Lower lobe of right lung (tissue), 2 donors: ENCODE measurements at places on chromosomes 7 and 10.
A peak's percentile ranks its signal among the peaks of the same experiment; 100 is the strongest.

- DNase-seq: peak; percentile 52
Observed at GRCh38 chr7:11228515-11228914, 254.8 kb downstream of the PHF14 start.

GRCh38 chr7:117562759-117563158, 82.9 kb downstream of the CFTR start:
- DNase-seq: no peak

DNA sequence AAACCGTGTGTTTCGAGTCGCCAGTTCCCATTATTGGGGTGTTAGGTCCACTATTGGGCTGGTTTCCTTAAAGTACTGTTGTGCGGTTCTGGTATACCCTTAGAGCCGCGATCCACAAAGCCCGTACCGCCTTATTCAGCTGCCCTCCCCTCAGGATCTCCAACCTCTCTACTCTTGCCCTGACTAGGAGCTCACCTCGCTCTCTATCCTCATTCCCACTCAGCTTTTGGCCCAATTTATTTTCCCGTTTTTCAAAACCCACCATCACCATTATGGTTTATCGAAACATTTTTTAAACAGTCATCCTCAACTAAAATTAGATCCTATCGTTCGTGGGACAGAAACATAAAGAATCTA, 461 bp upstream of the ETV1 start:
- DNase-seq: no peak

GRCh38 chr10:72244573-72245038, 28.5 kb upstream of the ASCC1 start:
- DNase-seq: no peak

DNA sequence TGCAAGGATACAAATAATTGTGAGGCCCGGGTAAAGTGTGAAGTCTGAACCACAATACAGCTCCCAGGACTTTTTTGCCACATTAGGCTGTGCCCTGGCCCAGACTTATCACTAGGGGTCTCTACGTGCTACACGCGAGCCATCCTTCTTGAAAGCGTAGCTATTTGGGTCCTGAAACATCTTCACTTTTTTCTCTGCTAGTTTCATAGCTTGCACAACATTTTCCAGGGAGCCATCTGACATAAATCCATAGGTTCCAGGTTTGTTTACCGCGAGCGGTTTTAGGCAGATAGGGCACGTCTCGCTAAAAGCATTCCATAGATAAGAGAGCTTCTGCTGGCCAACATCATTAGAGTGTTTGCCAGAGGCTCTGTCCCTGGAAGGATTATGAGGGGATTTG, 226.5 kb downstream of the RPS24 start:
- DNase-seq: no peak

DNA sequence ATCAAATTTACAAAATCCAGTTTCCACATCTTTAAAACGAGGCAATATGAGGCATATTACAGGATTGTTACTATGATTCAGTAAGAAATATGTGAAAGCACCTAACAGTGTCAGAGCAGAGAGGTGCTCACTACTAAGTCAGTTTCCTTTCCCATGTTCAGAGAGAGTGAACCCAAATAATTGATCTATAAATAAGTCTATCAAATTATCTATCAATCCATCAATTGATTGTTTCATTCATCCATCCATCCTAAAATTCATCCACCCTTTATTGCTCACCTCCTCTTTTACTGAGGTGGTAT, 340.8 kb downstream of the SUGCT start:
- no peak for DNase-seq

- DNase-seq: no peak
Observed at GRCh38 chr10:104028146-104028545, 57.5 kb downstream of the COL17A1 start.

DNA sequence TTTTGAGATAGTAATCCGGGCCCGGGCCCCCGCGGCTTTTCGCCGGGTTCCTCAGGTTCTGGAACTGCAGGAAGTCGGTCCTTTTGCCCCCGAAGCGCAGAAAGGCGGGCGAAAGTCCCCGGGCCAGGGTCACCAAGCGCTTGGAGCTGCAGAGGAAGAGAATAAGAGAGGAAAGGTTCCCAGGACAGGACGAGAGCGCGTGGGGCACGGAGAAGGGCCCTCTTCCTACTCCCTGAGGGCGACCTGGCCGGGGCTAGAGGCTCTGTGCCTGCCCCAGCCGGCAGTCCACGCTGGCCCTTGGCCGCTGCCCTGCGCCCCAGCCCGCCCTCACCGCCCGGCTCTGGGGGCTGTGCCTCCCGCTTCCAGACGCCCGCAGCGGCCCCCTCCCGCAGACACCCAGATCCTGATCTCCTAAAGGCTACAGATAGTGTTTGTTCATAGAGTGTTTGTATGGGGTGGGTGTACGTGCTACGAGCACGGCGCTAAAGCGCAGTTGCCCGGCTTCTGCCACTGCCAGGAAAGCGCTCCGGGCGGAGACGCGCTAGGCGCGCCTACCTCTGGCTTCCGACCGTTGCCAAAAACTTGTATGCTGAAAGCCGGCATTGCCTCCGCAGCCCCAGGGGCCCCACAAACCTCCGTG, 3.2 kb downstream of the HPSE2 start:
- no peak for DNase-seq

DNA sequence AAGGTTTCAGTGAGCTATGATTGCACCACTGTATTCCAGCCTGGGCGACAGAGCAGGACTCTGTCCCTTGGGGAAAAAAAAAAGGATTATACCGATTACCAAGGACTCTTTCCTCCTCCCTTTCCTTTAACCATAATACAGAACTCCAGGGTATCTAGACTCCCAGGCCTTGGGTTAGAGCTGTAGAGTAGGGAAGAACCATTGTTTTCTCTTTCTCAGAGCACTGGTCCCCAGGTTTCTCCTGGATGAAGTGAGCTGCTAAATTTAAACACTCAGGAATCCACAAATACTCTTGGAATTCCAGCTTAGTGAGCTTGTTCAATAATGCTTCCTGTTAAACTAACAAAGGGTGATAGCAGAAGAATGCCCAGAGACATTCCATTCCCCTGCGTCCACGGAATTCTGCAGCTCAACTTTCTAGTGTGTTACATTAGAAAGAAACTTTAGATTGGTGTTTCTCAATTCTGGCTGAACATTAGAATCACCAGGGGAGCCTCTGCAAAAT, 14.6 kb upstream of the RPEL1 start:
- no peak for DNase-seq

DNA sequence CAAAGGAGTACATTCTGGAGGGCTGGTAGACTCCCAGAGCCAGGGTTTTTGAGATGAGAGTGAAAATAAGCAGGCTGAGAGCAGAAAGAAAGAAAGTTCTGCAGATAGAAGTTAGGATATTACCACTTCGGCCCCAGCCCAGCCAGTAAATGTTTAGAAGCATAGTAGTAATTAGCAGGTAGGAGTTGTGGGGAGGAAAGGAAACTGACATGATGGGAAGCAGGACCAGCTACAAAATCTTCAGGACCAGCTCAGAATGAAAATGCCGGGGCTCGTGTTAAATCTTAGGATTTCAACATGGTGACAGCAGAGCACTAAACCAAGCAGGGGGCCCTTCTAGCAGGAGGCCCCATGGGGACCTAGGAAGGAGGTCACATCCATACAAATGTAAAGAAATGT, 28.7 kb downstream of the PRSS2 start:
- DNase-seq: no peak

DNA sequence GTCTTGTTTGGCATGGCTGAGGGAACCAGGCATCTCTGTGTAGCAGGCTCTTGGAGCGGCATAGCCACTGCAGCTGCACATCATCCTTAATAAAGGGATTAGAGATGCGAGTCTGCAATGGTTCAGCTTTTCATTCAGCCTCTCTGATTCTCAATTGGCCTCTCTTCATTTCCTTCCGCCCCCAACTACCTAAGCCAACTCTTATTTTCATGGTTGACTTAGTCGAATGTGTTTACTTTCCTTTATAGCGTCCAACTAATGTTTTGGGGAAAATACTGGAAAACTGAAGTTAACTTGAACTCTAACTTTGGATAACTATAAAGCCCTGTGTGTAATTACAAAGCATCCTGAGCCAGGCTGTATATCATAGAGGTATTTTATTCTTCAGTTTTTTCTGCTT, 202.2 kb upstream of the KIAA1217 start:
- DNase-seq: no peak

DNA sequence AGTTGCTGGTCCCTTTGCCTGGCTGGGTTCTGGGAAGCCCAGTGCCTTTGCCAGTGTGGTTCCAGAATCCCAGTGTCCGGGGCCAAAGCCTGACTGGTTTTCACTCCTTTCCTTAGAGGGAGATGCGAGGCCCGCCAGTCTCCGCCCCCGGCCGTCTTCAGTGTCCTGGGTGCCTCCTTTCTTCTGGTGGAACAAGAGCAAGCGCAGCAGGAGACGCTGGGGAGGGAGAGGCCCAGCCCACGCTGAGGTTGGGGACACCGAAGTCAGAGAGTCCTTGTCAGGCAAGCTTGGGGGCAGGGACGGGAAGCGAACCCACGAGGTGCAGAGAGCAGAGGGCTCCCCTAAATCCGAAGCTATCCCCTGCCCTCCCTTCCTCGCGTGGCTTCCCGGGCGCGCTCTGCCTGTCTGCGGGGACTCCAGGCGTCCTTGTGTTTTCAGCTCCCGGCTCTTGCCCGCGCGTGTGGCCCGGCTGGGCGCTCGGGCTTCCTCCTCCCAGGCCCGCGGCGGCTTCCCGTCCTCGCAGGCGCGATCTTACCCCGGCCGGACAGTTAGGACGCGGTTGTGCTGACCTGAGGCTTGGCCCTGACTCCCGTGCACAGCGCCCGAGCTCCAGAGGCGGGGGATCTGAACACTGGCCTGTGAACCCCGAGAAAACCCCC, 60.6 kb upstream of the UBE3C start:
- DNase-seq: no peak

DNA sequence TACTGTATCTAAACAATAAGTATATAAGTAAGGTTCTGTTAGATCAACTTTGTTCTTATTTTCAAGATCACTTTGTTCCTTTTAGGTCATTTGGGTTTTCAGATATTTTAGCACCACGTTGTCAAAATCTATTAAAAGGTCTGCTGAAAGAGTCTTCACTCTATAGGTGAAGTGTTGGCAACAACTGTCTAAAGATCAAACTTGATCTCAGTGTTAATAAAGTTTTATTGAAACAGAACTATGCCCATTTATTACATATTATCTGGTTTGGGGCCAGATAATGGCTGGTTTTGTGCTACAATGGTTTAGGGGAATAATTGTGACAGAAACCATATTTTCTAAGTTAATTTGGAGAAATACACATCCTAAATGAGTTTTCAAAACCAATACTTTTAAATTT, 478.9 kb upstream of the GRM3 start:
- no peak for DNase-seq

DNA sequence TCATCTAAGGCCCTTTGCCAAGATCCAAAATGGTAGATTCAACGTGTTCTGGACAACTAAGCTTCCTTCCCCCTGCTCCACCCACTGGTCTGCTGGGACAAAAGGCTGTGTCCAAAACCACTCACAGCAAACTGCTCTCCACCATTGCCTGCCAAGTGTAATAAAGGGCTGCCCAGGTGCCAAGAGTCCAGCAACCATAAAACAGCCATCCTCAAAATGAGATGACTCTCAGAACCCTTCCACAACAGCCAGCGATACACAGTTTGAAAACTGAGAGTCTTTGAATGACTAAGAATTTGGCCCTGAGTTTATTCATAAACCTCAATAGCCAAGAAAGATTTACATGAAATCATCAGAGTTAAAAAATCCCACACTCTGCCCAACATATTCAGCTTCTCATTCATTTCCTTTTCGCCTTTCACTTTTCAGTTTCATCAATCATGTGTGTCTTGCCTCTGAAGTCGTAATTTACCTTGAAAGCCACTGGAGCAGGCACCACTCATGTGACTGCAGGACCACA, 658.1 kb upstream of the MGMT start:
- DNase-seq: no peak

GRCh38 chr10:21599582-21599981, 65.5 kb downstream of the MLLT10 start:
- DNase-seq: no peak

GRCh38 chr10:127922675-127923366, 15.9 kb downstream of the PTPRE start:
- DNase-seq: peak; percentile 91

GRCh38 chr7:51545131-51545530, 228.5 kb upstream of the COBL start:
- DNase-seq: no peak

DNA sequence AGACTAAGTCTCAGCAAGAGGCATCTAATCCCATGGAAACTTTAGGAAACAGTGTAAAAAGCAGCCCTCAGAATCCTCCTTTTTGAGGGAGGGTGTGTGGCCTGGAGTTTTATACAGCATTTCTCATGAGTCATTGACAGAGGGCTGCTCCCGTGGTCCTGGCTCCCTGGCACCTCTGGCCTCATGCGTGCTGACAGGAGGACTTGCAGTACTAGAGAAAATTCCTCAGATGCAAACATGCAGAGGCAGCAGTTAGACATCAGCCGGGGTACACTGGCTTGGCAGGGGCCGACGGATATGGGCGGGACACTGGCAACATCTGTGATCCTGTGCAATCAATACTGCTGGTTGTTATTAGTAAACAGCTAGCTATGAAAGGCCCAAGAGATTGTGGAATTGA, 925.1 kb upstream of the CELF2 start:
- no peak for DNase-seq

DNA sequence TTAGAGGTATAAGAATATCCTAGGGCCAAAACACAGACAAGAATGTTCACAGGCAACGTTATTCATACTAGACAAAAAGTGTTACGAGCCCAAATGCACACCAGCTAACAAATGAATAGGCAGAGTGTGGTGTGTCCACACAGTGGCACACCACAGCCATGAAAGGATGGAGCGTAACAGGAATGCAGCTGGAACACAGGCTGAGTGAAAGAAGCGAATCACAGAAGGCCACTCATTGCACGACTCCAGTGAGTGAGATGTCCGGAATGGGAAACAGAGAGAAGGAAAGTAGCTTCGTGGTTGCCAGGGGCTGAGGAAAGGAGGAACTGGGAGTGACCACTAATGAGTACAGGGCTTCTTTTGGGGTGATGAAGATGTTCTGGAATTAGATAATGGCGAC, 198.8 kb downstream of the TNS3 start:
- no peak for DNase-seq

GRCh38 chr7:2197436-2198155, 35.1 kb downstream of the MAD1L1 start:
- DNase-seq: no peak

- DNase-seq: no peak
Observed at GRCh38 chr7:2855386-2855785, 11.3 kb upstream of the GNA12 start.

DNA sequence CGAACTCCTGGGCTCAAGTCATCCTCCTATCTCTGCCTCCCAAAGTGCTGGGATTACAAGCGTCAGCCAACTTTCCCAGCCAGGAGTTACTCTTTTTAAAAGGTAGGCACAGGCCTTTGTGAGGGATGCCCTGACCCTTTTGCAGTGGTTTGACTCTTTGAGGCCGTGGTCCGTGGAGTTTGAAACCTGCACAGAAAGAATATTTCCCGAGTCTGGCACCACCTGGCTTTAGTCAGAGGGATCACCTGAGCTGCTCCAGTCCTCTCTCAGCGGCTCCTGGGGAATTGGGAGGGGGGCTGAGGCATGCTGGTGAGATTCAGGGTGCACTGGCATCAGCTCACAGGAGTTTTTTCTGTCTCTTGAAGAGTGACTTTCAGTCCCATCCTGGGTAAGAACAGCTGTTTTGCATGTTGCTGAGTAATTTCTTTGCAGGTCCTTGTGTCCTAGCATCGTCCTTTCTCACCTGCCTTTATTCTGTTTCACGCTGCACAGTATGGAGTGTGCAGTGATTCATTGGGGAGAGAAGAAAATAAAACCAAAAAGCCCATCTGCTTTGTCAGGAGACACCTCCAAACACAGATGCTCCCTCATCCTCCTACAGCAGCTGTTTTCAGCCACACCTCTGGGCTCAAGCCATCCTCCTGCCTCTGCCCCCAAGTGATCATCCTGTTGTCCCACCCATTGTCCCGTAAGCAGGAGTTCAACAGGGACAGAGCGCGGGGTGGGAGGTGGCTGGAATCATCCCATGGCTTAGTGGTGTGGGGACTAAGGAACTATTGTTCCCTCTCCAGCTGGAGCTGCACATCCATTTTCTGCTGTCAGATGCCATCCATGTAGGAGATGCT, 284.7 kb downstream of the CAMK1D start:
- no peak for DNase-seq
